ENCODE measurements at places on chromosomes 3 and 15.

DNA sequence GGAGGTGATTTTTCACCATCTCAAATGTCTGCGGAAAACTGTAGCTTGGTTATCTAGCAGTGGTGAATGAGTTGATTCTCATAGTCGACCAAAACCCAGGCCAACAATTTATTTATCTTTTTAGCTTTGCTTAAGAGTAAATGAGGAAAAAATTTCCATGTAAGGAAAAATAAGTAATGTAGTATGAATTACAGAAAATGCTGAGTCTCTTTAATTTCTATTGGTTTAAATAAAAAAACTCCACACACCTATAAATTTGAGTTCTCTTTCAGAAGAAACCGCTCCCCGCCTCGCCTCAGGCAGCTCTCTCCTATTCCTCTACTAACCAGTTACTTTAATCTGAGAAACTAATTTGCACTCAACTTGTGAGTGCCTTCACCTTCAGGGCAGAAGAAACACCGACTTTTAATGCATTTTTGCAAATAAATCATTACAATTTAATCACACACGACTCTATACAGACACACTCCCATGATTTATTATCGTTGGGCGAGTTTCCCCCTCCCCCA lies 540 bp upstream of the RSRC1 start:
- no peak for DNase-seq

GRCh38 chr15:40471105-40471807 lies 472 bp downstream of the CHST14 start:
- DNase-seq = no peak

GRCh38 chr15:28977377-28978010 lies 91.7 kb downstream of the APBA2 start:
- DNase-seq = no peak

DNA sequence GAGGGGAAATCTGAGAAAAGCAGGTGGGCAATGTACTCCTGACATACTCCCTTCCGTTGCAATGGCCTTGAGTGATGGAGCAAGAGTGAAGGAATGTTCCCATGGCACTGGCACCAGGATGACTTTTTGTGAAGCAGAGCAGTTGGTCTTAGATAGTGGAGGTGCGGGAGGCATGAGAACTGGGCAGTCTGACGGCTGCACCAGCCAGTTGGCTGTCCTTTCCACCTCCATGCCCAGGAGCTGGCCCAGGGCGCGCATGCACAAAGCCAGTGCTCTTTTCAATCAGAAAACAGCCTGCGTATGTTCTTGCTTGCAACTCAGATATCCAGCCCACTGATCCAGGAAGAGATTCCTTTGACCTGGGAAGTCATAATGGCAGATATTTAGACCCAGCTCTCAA lies 136.8 kb downstream of the PGPEP1L start:
- DNase-seq = no peak

- DNase-seq = no peak
These were observed 5.4 kb upstream of the THSD4 start for GRCh38 chr15:71109905-71110304.

Data from NAMALWA (cell line).